Suprapubic skin (tissue), 4 donors: ENCODE measurements at places on chromosomes 11 and 22. TPM values are rescaled to one million over a fixed set of nuclear protein-coding genes. Genes with fewer than 3 reads are reported as not detected.

Gene CHRM1
- 4.0 TPM for total RNA-seq

Gene CST6
- 1,171 TPM for total RNA-seq

Gene NPAS4
- not detected for total RNA-seq

Gene APOBEC3C
- 6.6 TPM for total RNA-seq

Gene TM7SF2
- 214 TPM for total RNA-seq

Gene CEP126
- total RNA-seq, result 2.4 TPM

Gene AP2A2
- 103 TPM for total RNA-seq

Gene TRPM5
- not detected for total RNA-seq

Gene PRSS23
- total RNA-seq, result 29.1 TPM

Gene THYN1
- total RNA-seq, result 31.7 TPM

Gene LRRN4CL
- total RNA-seq, result 3.3 TPM

Gene GAL3ST1
- 3.7 TPM for total RNA-seq

Gene PLEKHB1
- 4.7 TPM for total RNA-seq

Gene OR4A16
- not detected for total RNA-seq

Gene CHADL
- total RNA-seq, result 17.7 TPM
